ENCODE measurements at places on chromosomes 13 and 19.

DNA sequence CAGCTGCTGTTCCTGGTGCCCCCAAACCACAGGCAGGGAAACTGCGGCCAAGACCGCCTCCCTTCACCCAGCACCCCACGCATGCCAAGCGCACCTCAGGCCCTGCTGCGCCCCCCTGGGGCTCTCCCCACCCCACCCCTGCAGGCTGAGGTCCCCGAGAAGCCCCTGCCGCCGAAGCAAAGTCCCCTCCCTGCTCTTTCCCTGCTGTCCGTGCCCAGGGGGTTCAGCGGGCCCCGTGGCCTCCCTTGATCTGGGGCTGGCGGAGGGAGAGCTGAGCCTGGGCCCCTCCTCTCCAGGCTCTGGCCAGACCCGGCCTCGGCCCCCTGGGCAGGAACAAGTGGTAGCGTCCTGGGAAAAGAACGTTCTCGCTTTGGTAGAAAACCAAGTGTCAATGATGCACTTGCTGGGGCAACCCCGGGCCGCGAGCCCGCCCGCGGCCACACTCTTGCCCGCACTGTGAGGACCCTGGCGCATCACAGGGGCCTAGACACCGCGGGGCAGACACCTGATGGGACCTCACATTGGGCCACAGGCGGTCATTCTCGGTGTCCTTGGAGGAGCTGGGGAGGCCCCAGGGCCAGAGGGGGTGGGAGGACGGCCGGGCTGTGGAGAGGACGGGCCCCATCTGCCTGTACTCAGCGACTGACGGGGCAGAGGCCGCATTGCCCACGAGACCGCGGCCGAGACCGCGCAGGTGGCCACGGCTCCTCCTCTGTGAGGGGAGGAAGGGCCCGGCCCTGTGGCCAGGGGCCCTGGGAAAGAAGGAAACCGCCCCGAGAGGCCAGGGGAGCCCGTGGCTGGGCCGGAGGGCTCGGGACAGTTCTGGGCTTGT is 29.0 kb downstream of the GPX4 start:
- DNase-seq, result no peak

- no peak for DNase-seq
Observed at GRCh38 chr13:20258963-20259288, 26.8 kb upstream of the GJB6 start.

DNA sequence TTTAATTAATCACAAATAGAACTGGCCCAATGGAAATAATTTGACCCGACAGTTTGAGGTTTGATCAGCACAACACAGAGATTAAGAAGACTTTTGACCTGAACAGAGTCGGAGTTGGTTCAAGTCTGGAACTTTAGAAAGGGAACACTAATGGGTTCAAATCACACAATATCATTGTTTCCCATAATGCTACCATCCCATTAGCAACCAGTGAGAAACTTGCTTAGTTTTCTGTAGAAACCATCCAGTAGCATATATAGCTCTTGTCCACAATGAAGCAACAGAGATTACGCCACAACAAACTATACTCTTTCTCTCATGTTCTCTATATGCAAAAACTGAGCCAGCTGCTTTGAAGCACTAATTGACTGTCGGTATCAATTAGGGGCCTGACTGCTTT is 376.9 kb upstream of the SPRY2 start:
- DNase-seq, result no peak

DNA sequence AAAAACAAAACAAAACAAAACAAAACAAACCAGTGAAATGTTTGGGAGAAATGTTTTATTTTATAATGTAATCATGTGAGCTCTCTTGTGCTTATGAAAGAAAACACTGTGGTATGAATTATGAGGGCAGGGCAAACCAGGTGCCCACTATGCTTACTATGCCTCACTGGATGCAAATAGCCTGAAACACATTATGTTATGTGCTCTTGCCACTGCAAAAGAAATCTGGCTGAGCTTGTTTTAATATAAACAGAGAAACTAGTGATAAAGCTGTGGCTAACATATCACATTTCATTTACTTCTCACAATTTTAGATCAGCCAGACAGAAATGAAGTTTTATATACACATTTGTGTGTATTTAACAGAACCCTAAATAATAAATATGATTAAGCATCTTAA is 8.7 kb upstream of the NBEA start:
- no peak for DNase-seq

GRCh38 chr13:28100150-28101121 is at the start of gene FLT3:
Gene FLT3 (minus strand): TSS chr13:28100576. CDS start chr13:28100510, 66 bp downstream.
- DNase-seq, result peak; percentile 82

DNA sequence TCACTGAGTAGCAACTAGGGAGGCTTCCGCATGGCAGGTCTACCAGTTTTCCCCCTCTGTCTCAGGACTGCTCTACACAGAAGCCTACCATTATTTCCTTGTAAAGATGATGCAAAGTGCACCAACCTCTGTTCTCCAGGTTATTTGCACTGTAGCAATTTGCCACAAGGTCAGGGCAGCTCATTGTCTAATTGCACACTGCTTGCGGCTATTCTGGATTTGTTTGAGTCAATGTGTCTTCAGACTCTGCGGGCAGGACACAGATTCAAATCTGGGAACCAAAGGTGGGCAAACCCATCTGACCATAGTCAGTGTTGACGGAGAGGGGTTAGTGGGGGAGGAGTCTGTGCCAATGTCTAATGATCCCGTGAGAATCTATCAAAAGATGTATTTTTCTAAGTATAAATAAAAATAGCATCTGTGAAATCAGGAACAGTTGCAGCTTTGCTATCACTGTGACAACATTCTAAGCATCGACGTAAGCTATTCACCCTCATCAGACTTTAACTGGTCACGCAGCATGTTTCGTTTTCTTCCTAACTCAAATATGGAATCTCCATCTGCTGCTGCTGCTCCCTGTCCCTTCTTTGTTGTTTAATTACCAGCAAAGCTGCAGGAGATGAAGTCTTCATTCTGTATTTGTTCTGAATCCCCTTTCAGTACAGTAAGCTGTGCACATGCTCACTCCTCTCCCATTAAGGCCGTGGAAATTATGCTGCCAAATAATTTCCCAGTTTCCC is 26.4 kb downstream of the CYSLTR2 start:
- DNase-seq, result no peak

DNA sequence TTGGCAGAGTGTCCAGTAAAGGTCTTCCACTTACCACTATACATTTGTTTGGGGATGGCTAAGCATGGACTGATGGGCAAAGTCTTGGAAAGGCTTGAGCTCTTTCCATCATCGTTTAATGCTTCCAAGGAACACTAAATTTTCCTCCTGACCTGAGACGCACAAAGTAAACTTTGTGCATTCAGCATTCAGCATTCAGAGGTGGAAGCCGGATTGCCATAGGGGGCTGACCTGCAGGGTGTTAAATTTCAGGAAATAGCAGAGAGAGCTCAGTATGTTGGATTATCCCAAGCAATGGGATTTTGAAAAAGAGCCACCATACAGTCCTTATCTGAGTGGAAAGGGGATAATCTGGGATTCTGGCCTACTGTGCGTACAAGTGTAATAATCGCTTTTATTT is 14.0 kb downstream of the ZNF552 start:
- DNase-seq, result no peak

DNA sequence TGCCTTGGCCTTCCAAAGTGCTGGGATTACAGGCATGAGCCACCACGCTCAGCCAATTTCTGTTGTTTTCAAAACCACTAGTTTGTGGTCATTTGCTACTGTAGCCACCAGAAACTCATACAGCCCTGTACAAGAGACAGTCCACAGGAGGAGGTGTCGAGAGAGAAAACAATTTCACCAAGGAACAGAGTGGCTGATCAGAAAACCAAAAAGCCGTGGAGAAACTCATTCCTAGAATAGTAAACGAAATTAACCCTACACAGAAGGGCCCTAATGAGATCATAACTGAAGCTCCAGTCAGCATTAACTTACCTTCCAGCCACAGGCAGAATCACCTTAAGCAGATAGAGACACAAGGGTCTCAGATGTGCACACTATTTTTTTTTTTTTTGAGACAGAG is 3.8 kb upstream of the CCDC124 start:
- no peak for DNase-seq

GRCh38 chr13:48797761-48798160 is 144.0 kb downstream of the CYSLTR2 start:
- DNase-seq, result no peak

DNA sequence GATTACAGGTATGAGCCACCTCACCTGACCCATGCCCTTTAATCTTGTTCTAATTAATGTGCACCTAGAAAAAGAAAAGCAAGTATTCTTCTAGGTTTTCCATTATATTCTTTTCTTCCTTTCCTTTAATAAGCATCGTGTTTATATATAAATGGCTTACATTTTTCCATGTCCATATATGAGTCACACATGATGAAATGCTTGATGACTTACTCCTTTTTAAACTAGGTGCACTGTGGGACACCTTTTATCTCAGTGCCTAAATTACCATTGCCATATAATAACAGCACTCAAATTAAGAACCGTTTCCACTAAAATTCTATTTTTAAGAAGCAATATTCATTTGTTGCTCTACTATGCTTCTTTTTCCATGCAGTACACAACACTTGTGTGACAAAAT is 363.3 kb downstream of the LIG4 start:
- DNase-seq, result no peak

GRCh38 chr19:47111006-47111621 is 2.5 kb downstream of the ZC3H4 start:
- DNase-seq, result no peak

GRCh38 chr13:103133556-103133955 is 67.3 kb upstream of the SLC10A2 start:
- no peak for DNase-seq

DNA sequence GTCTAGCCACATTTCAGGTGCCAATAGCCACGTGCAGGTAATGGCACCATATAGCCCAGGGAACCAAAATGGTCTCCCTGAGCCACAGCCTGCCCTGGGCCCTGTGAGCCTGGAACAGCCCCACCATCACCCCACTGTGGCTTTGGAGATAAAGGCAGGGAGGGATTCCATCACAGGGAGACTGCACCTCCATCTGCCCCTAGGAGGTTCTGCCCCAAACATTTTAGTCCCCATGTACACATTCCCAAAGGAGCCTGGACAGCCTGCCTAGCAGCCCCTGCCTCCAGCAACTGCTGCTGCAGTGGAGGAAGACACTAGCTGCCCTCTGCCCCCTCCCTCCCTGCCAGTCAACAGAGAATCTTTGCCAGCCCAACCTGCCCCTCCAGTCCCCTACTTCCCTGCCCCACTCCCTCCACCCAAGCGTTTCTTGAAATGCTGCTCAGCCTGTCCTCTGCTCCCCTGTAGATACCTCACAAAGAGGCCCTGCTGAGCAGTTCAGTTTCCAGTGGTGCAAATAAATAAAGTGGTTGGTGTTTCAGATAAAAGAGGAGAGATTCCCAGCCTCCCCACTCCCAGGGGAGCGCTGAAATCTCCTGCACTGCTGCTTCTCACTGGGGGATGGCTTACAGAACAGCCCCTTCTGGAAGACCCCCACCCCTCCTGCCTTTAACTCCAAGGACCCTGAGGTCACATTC is 921.8 kb downstream of the UQCRFS1 start:
- no peak for DNase-seq

DNA sequence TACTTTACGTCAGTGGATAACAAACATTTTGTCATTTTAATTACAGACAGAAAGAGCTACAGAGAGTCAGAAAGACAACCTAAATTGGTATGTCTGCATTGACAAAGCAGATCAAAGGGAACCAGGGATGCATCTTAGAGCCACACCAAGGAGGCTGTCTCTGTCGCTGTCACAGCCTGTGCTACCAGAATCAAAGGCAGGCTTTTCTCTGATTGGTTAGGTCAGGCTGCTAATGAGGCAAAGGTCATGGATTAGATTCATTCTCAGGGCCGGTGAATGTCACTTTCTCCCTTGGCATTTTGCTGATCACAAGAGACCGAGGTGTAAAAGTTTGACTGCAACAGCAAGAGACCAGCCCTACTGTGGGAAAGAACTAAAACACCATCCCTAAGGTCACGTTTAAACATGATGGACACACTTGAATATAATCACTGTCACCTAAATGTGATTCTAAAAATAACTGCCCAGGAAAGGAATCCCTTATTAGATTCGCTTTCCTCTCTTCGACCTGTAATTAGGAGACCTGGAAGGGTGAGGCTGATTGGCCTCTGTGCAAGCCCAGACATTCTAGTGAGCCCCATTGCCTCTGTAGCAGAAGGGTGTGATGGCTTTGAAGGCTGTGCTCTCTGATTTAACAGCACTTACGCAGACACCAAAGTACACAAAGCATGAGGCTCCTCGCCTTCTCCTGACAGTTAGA is 314.4 kb upstream of the NBEA start:
- no peak for DNase-seq

DNA sequence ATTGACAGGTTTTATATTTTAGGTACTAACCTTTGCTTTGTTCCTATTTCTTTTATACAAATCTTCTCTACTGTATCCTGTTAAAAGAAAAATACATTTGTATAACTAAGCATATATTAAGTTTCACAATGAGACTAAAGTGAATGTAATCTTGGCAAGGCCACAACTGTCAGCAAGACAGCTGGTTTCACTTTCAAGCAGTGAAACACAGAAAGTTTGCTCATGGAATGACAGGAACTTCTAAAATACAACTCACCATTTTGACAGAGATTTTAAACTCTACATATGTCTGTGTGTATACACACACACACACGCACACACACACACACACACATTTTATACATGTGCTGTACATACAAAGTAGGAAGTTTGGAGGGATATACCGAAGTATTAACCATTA is 53.3 kb downstream of the PARP4 start:
- no peak for DNase-seq

DNA sequence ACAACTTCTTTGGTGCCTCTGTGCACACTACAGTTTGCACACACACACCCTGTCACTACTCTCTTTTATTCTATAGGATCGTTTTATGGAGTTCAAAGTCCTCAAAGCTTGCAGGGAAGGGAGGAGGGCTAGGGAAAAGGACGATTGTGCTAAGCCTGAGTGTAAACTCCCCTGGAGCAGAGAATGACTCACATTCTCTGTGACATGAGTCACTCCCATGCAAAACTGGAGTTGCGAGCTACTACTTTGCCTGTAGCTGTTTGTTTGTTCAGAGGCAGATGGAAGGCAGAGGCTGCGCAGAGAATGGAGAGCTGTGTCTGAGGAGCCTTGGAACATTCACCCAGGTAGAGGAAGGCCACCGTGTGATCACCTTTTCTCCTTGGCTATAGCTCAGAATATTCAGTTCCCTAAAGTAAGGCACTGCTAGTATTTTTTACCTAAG is 80.5 kb upstream of the MBNL2 start:
- peak; percentile 9 for DNase-seq

GRCh38 chr13:111319521-111319920 is 921 bp upstream of the TEX29 start:
- DNase-seq, result no peak

GRCh38 chr13:77893066-77893465 is 25.6 kb downstream of the EDNRB start:
- no peak for DNase-seq

DNA sequence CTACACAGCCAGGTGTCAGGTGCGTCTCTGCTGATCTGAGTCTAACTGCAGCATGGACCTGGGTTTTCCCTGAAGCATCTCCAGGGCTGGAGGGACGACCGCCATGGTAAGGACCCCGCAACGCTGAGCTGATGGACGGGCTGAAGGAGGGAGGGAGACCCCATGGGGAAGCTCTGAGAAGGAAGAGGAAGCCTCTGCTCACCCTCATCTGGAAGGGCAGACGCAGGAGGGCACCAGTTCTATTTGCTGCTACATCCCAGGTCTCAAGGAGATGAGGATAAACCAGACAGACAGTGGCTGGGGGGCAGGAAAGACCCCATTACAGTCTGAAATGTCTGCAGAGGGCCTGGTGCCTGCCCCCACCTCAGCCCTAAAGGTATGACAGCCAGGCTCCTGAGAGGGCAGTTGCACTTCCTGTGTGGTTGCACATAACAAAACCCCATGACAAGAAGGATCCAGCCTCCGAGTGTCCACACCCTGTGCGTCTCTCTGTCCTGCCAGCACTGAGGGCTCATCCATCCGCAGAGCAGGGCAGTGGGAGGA is at the start of gene LILRA2:
Gene LILRA2, plus strand, starts transcription at position 461 of the 543 bp plus-strand sequence. CDS start 89 bp downstream, outside the sequence.
- DNase-seq, result no peak

GRCh38 chr19:42538841-42539709 is 10.8 kb upstream of the CEACAM1 start:
- no peak for DNase-seq

All from cerebellum (tissue), 4 donors.